ENCODE measurements at places on chromosomes 4 and X.
A peak's percentile ranks its signal among the peaks of the same experiment; 100 is the strongest.

GRCh38 chrX:103817502-103817901, 14.6 kb downstream of the RAB9B start:
- DNase-seq, result peak; percentile 61

GRCh38 chr4:168441412-168441811, 38.9 kb downstream of the DDX60L start:
- no peak for DNase-seq

DNA sequence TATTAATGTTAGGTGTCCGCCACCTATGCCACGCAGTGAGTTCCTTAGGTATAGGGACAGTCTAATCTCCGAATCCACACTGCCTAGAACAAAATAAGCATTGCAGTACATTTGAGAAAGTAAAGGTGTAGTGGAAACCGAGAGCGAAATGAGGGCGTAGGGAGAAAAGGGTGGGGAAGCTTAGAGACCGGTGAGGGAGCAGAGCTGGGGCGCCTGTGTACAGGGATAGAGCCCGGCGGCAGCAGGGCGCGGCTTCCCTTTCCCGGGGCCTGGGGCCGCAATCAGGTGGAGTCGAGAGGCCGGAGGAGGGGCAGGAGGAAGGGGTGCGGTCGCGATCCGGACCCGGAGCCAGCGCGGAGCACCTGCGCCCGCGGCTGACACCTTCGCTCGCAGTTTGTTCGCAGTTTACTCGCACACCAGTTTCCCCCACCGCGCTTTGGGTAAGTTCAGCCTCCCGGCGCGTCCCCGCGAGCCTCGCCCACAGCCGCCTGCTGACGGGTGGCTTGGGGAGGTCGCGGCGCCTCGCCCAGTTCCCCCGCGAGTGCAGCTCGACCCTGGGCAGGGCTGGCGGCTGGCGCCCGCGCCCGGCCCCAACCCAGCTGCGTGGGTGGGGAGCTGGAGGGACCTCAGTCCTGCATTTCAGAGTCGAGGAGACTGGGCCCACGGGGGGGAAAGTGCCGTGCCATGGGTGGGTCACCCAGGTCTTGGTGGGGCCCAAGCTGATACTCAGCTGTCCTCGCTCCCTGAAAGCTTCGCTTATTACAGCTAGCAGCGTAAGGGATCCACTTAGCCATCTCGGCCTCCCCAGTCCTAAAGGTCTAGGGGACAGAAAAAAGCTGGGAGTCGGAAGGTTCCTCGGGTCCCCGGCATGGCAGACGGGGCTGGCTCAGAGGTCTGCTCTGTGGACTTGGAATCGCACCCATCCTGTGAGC, at the start of gene ANXA3:
Gene ANXA3 (plus strand): TSS at position 351 of the 932 bp plus-strand sequence. CDS start 2,704 bp downstream, outside the sequence.
- no peak for DNase-seq

DNA sequence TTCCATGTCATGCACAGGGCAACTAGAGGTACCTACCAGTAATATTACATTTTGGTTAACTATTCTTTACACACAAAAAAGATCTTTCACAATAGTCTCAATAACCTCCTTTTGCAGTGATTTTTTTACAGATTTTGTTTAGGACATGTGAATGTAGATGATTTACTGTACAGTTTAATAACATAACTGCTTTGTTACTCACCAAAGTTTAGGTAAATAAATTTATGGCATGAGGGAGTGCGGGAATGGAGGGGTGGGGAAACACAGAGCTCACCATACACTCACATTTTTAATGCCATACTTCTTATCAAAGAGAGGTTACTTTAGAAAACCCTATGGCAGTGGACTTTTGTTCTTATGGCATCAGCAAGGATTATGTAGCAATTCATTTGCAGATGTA, 93.1 kb upstream of the TEX13A start:
- no peak for DNase-seq

- DNase-seq, result peak; percentile 28
Observed at GRCh38 chr4:176498617-176499256, 179.0 kb downstream of the SPCS3 start.

GRCh38 chrX:46653482-46653881, 79.9 kb downstream of the CHST7 start:
- DNase-seq, result peak; percentile 33

DNA sequence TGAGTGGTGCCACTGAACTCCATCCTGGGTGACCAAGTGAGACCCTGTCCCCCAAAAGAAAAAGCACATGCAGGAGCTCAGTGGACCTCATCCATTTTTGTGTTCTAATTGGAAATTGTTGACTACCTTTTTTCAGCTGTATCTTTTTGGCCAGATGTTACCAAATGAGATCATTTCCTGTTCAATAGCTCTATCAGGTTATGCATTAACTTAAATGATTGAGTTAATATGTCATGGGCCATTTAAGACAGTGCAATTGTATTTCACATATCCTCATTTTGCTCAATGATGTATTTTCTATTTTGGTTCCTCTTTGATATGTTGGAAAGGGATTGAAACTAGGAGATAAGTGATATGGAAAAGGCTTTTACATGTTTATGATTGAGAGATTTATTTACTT, 26.2 kb upstream of the RHOH start:
- no peak for DNase-seq

- DNase-seq, result peak; percentile 21
Observed at GRCh38 chrX:30615229-30615628, 37.7 kb upstream of the TASL start.

DNA sequence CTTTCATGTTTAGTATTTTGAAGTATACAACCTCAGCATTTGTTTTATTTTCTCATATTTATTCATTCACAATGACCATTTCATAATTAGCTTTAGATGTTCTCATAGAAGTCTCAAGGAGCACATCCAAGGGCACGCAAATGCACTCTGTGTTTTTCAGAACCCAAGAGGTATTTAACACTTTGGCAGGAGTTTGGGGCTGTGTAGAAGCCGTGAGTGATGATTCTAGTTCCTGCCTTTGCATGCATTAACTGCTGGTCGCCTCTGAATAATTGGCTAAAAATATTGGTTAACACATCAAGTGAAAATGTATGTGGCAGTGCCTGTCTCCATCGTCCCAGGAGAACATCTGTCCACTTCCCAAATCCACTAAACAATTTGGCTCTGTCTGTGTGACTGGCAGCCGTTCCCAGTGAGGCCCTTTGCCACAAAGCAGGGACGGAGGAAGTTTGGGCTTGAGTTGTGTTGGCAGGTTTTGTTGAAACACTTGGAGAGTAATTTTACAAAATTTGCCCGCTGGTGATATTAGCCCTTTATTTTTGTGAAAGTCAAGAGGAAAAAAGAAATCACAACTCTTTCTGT, 730.7 kb upstream of the SLIT2 start:
- DNase-seq, result no peak

GRCh38 chr4:153409924-153410501, 56.1 kb upstream of the TMEM131L start:
- no peak for DNase-seq

GRCh38 chr4:8101213-8102075, 57.2 kb downstream of the ABLIM2 start:
- peak; percentile 72 for DNase-seq

GRCh38 chr4:155705664-155706063, 39.0 kb downstream of the GUCY1A1 start:
- peak; percentile 36 for DNase-seq

- DNase-seq, result no peak
Observed at GRCh38 chr4:37188100-37188499, 56.4 kb upstream of the NWD2 start.

DNA sequence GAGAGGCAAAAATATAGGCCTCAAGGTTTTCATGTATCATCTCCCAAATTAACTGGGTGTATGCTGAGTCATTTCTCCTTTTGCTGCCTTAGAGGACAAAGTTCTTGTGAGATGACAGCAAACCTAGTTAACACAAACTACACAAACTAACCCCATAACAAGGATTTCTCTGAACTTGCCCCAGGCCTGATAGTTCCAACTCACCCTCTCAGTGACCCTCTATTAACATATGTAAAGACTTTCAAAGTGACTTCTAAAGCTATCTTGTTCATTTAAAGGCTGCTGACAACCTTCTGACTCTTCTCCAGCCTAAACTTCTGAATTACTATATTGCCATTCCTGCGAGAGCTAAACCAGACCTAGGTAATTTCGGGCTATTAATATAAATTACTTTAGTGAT, 43.2 kb upstream of the CCDC149 start:
- DNase-seq, result no peak

DNA sequence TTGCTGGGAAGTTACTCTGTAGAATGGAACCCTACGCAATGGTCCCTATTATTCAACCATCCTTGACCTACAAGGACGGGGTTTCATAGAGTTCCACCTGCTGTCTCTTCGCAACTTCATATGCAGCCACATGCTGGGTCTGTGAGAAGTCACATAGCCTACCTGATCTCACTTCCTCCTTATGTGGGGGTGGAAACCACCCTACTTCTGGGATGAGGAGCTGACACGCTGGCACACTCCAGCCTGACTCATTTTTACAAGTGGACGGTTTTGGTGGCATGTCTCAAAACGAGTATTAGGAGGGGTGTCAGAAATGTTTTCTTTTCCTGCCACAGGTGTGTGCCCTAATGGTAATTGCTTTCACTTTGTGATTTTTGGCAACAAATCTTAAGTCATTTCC, 36.8 kb upstream of the ARSD start:
- DNase-seq, result no peak

DNA sequence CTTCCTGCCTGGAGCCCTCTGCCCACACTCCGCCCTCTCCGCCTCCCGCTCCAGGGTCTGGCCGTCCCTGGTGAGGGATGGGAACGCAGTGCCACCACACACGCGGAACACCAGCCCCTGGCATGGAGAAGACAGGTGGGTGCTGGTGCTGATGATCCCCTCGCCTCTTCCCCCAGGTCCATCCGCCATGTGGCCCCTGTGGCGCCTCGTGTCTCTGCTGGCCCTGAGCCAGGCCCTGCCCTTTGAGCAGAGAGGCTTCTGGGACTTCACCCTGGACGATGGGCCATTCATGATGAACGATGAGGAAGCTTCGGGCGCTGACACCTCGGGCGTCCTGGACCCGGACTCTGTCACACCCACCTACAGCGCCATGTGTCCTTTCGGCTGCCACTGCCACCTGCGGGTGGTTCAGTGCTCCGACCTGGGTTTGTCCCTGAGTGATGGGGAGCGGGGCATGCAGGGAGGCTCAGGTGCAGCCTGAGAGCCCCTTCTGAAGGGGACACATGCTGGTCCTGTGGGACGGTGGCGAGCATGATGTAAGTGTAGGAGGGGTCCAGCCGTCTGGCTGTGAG, 9.8 kb downstream of the BGN start:
- DNase-seq, result no peak

GRCh38 chr4:2288051-2288541, 26.2 kb upstream of the MXD4 start:
- no peak for DNase-seq

GRCh38 chrX:3592184-3592583, 121.3 kb downstream of the PRKX start:
- no peak for DNase-seq

DNA sequence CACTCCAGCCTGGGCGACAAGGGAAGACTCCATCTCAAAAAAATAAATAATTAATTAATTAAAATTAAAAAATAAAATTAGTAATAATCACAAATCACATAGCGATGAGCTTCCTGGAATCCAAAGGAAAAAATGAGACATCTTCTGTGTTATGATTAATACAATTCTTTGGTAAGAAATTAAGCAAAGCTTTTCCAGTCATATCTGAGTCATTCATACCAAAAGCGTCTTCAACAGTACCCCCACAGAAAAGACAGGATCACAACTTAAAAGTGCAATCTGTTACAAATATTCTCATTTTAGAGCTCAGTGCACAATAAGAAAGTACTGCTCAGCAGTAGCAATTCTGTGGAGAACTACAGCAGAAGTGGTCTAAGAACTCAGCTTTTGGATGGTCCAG, 168.5 kb upstream of the MXRA5 start:
- peak; percentile 22 for DNase-seq

DNA sequence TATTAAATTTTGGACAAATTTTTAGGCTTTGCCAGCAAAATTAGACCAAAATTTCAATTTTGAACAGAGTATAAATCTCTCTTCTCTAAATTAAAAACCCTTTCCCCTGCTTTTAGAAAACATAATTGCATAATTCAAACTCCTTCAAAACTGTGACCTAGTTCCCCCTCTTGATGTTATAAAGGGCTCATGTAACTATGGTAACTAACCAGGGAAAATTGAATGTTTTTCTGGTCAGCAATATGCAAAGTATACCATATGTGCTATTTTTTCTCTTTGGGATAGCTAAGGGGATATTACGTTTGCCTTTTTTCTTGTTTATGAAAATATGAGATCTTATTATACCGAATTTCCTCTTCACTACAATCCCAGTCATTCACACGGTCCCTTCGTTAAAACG, 5.1 kb upstream of the ING2 start:
- DNase-seq, result no peak

DNA sequence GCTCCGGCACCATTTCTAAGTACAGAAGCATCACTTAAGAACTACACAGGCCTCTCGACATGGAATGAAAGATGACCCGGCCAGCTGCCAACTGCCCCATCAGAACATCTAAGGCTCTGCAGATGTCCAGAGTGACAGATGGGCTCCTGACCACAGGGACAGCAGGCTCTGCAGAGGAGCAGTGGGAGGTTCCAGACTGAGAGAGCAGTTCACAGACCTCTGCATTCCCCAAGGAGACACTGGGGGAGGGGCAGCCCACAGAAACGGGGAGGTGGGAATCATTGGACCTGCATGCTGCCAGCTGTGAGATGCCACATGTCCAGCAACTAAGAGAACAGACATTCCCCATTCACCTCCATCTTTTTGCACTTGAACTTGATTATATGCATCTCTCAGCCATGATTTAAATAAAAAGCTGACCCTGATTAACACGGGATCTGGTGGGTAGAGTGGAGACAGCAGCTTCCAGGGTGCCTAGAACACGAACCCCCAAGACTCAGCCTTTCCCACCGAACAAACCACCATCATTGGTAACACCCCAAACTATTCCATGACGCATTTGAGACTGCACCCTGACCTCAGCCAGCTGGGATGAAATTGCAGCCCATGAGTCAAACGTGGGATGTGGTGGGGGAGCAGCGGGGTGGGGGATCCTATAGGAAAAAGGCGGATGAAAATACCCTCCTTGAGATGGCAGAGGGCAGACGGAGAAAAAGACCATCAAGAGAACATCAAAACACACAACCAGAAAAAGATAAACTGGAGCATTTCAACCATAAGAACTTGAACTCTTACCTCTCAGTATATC, 47.2 kb downstream of the AFAP1 start:
- peak; percentile 89 for DNase-seq

DNA sequence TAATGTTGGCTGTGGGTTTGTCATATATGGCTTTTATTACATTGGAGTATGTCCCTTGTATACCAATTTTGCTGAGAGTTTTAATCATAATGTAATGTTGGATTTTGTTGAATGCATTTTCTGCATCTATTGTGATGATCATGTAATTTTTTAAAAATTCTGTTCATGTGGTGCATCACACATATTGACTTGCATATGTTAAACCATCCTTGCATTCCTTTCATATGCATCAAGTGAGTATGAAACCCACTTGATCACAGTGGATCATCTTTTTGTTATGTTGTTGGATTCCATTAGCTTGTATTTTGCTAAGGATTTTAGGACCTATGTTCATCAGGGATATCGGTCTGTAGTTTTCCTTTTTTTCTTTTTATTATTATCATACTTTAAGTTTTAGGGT, 12.1 kb downstream of the HEPH start:
- no peak for DNase-seq

All from fibroblast of pulmonary artery (primary cell).